ENCODE measurements at places on chromosomes 11 and 22.

GRCh38 chr11:96906476-96906875, 516.7 kb downstream of the JRKL start:
- DNase-seq, result no peak

DNA sequence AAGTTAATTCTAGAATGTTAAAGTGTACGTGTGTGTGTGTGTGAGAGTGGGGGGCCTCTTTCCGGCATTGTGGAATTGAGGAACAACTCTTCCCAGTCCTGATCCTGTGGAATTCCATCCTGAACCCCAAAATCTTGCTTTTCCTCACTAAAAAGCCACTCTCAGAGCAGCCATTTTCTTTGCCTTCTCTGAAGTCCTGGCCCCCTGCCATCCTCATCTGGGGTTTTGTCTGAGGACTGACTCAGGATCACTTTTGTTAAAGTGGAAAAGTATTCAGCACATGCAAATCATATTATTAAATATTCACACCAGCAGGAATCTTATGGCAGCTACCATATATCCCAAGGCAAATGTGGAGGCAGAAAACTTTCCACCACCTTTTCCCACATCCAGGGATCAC, 3.8 kb downstream of the SCN4B start:
- no peak for DNase-seq

DNA sequence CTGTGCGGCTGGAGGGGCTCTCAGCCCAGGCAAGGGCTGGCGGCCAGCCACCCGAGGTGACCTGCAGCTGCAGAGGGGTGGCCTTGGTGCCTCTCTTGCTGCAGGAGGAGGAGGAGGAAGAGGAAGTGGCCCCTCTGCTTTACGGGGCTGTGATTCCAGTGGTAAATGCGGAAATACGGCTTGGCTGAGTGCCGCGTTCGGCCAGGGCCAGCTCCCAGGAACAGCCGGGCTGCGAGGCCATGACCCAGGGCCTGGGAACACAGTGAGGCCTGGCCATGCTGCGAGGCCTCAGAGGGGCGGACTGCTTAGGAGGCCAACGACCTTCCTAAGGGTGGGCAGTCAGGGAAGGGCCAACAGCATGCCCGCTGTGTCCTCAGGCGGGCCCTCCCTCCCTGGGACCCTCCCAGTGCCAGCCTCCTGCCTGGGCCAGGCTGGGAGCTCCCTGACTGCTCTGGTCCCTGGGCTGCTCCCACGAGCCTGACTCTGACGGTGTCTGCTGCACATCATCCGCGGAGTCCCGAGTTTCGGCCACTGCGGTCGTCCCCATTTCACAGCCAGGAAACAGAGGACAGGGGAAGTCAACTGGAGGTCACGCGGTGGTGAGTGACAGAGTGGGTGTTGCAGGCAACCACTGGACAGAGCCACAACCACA, 20.8 kb upstream of the PPARA start:
- DNase-seq, result no peak

DNA sequence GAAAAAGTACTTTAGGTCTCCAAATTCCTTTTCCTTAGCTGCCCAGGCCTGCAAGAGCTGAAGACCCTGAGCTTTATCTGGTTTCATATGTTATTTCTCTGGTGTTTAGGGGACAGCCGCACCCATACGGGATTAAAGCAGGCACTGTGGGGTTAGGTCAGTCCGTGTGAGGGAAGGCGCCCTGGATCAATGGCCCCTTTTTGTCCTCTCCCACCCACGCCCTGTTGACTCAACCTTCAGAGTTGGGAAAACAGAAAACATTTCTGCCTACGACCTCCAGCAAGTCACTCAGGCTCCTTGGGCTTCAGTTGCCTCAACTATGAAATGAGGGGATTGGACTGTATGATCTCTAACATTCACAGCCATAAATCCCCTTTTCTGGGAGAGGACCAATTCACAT, 55.2 kb upstream of the BARX2 start:
- DNase-seq, result no peak

- DNase-seq, result no peak
Observed at GRCh38 chr11:133579165-133580031, 47.1 kb upstream of the OPCML start.

GRCh38 chr11:34587282-34587677, 33.6 kb upstream of the EHF start:
- DNase-seq, result no peak

DNA sequence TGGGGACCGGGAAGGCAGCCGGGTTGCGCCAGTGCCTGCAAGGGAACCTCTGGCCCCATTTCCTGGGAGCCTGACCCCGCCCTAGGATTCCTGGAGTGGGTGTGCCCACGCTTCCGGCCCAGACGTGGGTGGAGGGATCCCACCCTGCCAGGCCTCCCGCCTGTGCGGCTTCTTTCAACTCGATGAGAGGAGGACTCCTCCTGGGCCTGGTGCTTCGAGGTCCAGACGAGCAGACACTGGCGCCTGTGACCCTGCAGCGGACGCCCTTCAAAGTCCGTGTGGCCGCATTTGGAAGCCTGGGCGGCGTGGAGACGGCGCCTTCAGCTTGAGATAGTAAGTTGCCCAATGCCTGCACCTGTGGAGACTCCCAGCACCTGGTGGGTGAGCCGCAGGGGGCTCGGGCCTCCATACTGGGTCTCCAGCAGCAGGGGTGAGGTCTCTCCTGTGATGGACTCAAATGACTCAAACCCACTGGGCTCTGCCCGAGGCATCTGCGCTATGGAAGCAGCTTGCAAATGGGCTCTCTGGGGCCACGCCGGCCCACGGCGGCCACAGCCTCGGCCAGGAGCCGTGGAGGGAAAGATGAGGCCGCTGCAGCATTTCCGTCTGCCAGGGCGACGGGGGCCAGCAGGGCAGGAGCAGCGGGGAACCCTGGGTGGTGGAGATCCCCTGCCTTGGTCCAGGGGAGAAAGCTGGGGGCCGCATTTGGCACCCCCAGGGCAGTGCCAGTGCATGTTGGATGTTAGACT, 64.3 kb upstream of the PPARA start:
- no peak for DNase-seq

DNA sequence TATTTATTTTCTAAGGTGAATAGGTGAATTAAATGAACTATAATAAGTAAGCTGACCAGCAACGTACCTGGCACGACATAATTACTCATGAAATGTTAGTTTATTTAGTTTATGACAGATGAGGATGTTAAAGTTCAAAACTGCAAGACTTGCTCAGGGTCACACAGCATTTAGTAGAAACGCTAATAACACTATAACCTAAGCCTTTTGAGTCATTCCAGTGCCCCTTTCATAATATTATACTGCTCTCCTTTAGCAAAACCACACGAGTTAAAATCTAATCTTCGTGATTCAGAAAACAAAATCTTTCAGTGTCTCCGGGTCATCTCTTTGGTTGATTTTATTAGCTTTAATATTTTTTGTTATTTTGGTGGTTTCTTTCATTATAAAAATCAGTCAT, 39.6 kb downstream of the BTBD10 start:
- no peak for DNase-seq

DNA sequence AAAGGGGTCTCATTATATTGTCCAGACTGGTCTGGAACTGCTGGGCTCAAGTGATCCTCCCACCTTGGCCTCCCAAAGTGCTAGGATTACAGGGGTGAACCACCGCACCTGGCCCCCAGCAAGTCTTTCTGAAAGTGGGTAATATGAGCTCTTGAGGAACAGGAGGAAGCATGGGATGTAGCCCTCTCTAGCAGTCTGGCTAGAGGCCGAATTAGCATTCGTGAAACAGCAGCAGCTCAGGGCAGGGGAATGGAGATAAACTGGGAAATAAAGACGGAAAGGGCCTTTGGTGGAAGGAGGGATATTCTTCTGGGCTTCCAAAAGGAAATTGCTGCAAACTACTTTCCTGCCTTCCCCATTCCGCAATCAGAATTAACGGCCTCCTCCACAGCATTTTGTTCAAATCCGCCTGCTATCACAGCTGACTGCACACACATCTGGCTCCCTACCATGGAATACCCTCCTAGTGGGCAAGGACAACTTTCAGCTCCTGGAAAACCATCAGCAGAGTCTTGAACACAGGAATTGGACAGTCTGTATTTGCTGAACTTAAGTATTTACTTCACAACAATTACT, 44.3 kb downstream of the MICAL3 start:
- DNase-seq, result no peak

- DNase-seq, result no peak
Observed at GRCh38 chr11:131928992-131929391, 558.6 kb downstream of the NTM start.

DNA sequence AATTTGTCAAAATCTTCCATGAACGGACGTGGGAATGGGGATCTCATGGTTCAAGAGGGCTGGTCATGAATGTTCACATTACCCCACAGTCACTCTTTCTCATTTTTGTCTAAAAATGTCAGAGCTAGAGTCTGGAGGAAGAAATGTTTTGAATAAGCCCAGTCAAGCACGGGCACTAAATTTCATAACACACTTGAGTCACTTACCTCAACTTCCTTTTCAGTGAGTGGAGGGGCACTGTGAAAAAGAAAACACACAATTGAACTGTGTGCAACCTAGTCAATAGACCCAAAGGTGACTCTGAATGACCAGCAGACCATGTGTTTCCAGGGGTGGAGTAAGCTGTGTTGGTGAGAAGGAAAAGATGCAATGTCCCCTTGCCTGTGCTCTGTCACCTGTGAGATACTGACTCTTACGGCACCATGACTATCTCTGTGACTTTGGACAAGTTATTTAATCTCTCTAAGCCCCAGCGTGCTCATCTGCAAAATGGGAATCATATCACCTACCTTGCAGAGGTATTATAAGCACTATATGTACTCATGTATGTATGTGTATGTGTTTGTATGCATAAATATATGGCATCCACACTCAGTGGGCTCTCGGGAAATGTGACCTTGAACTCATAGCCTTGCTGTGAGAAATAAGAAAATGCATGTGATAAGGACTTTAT, 38.2 kb upstream of the LYVE1 start:
- DNase-seq, result no peak

DNA sequence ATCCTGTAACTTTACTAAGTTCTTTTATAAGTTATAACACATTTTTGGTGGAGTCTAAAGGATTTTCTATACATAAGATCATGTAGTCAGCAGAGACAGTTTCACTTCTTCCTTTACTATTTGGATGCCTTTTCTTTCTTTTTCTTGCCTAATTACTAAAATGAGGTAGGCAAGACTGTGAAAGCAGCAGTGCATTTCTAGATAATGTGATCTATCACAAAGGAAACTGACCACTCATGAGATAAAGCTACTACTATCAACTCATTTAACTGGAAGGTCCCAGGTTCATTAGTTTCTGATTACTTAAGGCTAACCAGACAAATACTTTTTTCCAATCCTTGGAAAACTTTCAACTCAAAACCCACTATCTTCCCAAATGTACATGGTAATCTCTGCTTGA, 196.2 kb upstream of the E2F8 start:
- no peak for DNase-seq

DNA sequence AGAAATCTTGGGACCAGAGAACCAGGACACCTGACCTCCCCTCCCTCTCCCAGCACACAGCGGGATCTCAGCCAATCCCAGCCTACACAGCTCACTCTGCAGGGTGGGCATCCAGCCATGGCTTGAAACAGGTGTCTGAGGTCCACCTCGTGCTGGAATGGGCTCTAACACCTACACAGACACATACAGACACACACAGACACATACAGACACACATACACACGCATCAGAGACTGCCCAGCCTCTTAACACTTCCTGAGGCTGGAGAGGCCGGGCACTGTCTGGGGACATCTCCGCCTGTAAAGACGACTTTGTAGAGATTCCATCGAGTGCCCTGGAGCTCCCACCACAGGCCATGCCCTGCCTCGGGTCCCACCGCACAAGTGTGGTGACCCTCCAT, 36.7 kb downstream of the CAPN1 start:
- no peak for DNase-seq

DNA sequence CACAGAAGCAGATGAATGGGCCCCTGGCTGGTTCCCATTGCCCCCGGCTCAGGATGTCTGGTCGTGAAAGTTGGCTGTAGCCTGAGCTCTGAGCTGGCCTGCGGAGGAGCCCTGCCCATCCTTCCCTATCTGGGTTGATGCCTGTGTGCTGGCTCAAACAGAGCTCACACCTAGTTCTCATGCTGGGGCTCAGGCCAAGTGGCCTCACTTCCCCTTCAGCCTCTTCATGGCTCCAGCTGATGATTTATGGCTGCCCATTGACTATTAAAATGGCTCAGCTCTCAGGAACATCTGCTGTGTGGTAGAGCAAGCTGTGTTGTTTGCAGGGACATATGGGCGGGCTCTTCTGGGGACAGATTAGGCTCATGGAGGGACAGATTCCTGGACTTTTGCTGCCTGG, 64.7 kb downstream of the ADAMTS15 start:
- DNase-seq, result no peak

DNA sequence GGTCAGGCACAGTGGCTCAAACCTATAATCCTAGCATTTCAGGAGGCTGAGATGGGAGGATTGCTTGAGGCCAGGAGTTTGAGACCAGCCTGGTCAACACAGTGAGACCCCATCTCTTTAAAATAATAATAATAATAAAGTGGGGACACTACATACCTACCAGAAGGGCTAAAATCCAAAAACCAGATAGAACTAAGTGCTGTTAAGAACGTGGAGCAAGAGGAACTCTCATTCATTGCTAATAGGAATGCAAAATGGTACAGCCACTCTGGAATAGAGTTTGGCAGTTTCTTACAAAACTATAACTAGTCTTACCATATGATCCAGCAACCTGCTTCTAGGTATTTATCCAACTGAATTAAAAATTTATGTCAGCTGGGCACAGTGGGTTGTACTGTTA, 9.6 kb downstream of the CKAP5 start:
- DNase-seq, result no peak

GRCh38 chr11:8694137-8694536, 11.5 kb downstream of the RPL27A start:
- no peak for DNase-seq

- no peak for DNase-seq
Observed at GRCh38 chr11:79582434-79582833, 141.6 kb upstream of the TENM4 start.

GRCh38 chr11:118511601-118512000, 15.7 kb upstream of the TTC36 start:
- DNase-seq, result no peak

GRCh38 chr11:10651656-10652361, 41.7 kb downstream of the IRAG1 start:
- DNase-seq, result no peak

DNA sequence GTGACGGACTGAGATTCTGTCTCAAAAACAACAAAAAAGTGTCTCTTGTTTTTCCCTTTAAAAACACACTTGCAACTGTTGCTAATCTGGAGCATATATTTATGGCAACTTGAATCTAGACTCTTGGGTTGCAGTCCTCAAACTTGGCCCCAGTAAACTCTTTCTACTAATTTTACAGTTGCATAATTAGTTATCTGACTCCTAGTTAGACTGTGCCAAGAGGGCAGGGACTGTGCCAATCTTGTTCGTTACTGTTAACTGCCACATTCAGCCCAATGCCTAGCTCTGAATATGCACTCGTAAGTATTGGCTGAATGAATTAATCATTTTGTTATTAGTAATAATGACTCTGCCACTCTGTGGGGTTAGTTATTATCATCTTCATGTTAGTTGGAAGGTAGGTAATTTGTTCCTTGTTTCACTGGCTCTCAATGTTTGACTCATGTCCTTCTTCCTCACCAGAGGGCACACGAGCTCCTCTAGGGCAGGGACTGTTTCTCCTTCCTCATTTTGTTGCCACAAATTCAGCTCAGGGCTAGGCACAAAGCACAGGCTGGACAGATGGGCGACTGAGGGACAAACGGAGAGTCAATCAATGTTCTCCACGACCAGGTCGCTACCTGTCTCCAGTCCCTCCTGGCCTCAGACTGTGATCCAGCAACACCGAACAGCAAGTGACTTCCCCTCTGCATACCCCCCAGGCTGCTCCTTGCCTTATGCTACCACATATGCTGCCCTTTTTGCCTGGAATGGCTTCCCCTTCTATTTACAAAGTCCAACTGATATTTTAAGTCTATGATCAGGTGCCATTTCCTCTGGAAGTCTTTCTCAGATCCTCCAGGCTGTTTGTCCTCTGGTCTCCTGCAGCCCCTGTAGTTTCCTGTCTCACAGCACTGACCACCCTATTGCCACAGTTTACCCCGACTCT, 9.0 kb downstream of the CLPB start:
- DNase-seq, result no peak
